D721Med (cell line): ENCODE measurements at places on chromosomes 3 and 15.

GRCh38 chr15:61527836-61528580 is 298.9 kb upstream of the RORA start:
- DNase-seq, result no peak

- DNase-seq, result no peak
Measured at GRCh38 chr3:196981657-196982056, 13.0 kb upstream of the PIGZ start.

- no peak for DNase-seq
Measured at GRCh38 chr15:88982304-88982945, 69.2 kb upstream of the MFGE8 start.

DNA sequence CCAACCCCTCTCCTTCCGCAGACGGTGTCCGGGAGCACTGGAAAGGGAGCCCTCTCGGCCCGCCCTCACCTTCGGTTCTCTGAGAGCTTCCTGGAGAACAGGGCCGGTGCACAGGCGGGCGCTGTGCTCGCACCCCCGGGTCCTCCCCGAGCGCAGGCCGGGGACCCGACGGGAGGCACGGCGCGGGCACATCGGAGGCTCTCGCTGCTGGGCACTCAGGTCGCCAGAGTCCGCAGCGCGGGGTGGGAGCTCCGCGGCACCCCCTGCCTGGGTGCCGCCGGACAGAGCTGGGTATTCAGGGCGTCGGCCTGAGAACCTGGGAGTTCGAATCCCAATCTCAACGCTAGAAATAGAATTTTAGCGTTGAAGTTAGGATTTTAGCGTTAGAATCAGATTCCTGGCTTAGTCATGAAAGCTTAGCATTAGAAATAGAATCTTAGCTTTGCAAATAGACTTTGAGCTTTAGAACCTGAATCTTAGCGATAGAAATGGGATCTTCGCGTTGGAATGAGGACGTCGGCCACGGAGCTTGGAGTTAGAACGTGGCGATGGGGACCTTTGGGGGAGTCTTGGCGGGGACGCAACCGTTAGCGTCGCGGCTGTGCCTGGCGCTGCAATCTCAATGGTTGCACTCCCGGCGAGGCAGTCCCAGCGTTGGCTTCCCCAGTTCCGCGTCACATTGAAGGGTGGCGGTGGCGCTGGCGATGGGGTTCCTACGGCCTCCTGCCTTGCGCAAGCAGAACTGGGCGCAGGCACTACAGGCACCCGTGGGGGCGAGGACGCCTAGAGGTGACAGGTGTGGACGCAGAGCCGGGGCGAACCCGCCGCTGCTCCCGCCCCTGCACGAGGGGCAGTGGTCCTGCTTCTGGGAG is 549 bp downstream of the TRH start:
- DNase-seq, result no peak

- DNase-seq, result no peak
Measured at GRCh38 chr3:113828600-113828999, 10.0 kb upstream of the GRAMD1C start.

- DNase-seq, result no peak
Measured at GRCh38 chr3:107523539-107524325, 970 bp downstream of the BBX start.

GRCh38 chr3:129992781-129993180 is 18.3 kb downstream of the TRH start:
- DNase-seq, result no peak

GRCh38 chr3:53286727-53287126 is 30.9 kb upstream of the TKT start:
- no peak for DNase-seq

DNA sequence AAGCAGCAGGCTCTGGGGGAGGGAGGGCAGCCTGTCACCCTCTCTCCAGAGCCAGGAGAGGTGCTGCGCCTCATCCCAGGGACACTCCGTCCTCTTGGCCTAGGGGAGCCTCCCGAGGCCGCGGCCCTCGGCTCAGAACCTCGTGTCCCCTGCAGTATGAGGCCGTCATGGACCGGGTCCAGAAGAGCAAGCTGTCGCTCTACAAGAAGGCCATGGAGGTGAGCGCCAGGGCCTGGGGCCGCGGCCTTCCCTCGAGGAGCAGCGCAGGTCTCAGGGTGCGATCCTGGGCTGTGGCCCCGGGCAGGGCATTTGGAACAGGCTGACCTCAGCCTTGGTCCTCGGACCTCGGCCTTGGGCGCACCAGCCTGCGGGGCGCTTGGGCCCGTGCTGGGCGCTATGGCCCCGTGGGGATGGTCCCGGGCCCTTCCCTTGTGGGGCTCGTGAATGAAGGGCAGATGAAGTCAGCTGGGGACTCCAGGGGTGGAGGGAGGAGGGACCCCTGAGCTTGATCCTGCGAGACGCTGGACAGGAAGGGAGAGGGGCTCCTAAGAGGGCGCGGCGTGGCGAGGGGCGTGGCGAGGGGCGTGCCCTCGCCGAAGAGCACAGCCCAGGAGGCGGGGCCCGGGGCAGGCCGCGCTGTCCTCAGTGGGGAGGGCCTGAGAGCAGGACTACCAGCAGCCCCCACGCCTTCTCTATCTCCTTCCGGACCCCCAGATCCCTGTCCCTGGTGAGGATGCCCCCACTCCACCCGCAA is 32.9 kb downstream of the PSTPIP1 start:
- no peak for DNase-seq

GRCh38 chr3:140469491-140469890 is 208.4 kb upstream of the TRIM42 start:
- no peak for DNase-seq

DNA sequence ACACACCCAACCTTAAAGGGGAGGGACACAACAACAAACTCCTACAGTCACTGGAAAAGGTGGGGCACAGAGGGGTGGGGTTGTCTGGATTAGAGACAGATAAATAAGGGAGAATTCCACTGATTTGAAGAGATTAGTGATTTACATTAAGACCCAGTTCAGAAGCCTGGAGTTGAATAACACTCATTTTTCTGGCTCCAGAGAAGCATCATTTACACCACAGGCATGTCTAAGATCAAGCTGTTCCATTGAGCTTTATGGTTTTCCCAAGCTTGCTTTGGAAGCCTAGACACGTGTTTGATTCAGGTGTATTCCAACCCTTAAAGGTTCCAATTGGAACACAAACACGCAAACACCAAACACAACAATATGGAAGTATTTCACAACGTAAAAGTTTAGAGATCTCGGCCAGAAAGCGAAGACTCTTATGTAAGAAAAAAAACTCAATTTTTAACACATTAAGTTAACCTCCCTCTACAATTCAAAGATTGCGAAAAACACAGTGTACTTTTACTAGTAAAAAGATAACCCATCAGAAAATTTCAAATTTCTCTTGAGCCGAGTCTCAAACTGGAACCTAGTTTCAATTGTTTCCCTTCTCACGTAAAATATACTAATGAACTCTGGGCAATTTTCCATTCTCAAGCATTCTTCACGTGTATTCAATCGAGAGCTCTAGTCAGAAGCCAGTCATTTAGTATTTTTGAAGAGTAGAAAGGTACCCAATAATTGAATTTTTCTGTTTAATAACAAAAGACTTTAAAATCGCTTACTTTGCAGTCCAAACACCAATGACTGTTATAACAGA is 2.1 kb downstream of the TRA2B start:
- DNase-seq, result no peak

GRCh38 chr15:42929306-42929848 is 8.8 kb upstream of the TTBK2 start:
- no peak for DNase-seq
